Right cardiac atrium (tissue), 5 donors: ENCODE measurements at places on chromosomes 5 and 9.

GRCh38 chr9:22215521-22215920 lies 206.4 kb upstream of the CDKN2B start:
- DNase-seq, result no peak

DNA sequence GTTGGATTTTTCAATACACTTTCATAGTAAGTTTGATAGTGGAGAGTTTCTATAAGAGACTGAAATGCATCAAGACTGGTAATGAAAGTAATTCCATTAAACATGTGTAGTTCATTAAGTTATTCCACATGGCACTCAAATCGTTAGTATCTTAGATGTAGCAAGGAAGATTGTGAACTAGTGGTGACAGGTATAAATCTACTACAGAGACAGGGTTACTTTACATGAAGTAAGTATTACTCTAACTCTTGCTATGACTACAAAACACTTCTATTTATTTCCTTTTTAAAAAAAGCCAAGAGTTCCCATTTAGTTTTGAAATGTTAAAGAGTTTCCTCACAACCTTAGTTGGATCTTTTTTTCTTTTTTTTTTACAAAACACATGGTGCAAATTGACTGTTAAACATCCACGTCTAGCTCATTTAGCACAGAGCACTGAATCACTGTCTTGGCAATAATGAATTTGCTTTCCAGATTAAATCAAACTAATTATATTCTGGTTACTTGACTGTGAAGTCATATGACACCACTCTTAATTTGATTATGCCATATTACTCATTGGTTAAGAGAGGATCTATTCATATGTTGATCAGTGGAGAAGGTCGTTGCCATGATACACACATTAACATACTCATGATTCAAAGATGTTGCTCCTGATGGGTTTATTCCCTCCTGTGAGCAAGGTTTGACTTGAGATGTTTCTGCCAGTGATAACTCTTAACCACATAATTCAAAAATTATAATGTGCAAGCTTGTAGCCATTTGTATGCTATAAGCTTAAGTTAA lies 644.8 kb downstream of the EFNA5 start:
- DNase-seq, result no peak

GRCh38 chr5:41526699-41527098 lies 16.3 kb upstream of the PLCXD3 start:
- no peak for DNase-seq

DNA sequence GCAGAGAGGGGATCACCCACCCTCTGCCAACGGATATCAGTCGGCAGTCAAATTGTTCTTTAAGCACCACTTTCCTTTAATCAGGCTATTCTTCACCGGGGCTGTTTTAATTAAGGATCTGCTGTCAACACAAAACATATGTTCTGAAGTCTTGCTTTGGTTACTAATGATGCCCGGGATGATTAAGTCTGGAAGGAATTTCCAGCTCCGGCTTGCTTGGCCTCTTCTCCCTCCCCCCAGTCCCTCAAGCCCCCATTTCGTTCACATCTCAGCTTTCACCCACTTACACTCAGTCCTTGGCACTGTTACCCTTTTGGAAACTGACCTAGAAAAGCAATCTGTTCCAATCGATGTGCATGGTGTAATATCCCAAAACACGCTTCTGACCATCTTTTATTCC lies 74.7 kb downstream of the MSX2 start:
- no peak for DNase-seq

DNA sequence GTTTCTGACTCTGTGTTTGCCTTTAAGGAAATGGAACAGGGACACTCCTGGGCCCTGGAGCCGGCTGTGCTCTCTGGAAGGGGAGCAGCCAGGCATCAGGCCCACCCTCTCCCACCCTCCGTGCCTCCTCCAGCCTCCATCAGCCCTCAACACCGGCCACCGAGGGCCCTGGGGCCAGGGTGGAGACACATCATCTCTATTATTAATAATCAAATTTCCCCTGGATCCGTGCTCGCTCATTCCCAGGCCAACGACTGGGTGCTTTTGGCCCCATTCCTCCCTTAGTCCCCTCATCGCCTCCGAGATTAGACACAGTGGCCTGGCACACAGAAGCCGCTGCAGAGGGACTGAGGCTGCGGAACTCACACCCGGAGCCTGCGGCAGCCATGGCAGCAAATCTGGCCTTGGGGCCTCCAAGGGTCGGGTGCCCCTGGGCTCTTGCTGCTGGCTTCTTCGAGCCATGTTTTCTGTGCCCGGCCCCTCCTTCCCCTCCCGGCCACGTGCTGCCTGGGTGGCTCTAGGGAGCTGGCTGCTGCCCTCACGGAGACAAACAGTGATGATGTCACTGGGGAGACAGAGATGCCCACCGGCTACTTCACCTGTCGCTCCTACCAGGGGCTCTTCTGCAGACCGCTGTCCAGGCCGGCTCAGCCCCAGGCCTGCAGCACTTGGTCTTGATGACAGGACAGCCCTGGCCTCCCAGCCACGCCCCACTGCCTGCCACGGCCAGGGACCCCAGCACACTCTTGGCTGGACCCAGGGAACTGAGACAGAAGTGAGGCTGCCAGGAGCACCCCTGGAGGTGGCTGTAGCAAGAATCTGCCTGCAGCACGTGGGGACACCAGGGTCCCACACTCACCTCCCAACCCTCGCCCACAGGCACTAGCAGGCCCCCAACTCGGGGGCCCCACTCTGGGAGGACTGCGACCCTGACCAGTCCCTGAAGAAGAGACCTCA lies 76.6 kb upstream of the PPP1R26 start:
- DNase-seq, result peak; percentile 33

DNA sequence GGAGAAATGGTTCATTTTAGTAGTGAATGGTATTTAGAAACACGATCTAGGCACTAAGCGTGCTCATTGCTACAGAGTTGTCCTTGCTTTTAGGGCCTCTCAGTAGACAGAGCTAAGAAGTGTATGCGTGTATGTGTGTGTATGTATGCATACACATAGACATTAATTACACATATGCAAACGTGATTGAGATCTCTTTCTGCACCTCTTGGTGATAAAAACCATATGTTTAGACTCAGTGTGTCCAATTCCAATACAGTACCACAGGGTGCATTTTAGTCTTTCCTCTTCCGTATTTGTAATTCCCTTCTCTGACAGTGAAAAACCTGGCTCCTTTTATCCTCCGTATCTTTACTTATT lies 13.1 kb downstream of the TRIO start:
- no peak for DNase-seq

- DNase-seq, result no peak
Observed at GRCh38 chr9:89903141-89903475, 298.3 kb downstream of the GADD45G start.

- no peak for DNase-seq
Observed at GRCh38 chr9:129629251-129629820, 3.4 kb downstream of the NTMT1 start.

DNA sequence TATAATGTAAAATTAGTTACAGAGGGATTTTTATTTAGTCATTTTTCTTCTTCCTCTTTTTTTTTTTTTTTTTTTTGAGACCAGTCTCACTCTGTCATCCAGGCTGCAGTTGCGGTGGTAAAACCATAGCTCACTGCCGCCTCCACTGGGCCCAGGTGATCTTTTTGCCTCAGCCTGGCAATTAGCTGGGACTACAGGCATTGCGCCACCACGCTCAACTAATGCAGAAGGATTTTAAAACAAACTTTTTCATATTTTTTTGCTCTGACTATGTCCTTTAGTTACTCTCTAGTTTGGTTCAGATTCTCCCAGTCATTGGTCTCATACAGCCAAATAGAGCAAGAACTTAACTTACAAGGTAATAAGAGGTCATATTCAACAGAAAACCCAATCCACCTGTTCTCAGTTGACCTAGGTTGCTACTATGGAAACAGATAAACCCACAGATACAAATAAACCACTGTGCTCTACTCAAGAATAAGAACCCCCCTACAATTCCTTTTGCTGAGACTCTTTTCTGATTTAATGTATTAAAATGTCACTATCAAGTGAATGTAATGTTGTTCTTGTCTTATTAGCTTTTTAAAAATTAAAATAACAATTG lies 50.1 kb upstream of the TTC39B start:
- DNase-seq, result no peak

GRCh38 chr5:34494111-34494755 lies 161.9 kb upstream of the RAI14 start:
- DNase-seq, result no peak

- DNase-seq, result no peak
Observed at GRCh38 chr9:98886691-98887229, 56.9 kb upstream of the COL15A1 start.

DNA sequence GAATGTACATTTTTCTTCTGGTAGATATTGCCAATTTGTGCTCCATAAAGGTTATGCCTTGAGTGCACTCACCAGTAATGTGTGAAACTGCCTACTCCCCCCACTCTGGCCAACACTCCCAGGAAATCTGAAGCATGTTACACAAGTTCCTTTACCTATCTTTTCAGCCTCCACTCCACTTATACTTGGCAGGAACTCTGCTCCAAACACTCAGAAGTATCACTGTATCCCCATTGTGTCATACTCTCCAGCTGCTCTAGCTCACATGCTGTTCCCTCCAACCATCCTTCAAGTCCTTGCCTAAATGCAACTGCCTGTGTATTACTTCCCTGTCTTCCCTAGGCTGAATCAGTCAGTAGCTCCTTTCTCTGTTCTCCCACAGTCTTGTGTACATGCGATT lies 28.3 kb downstream of the POU4F3 start:
- no peak for DNase-seq

GRCh38 chr5:32802764-32803163 lies 91.6 kb downstream of the NPR3 start:
- no peak for DNase-seq

DNA sequence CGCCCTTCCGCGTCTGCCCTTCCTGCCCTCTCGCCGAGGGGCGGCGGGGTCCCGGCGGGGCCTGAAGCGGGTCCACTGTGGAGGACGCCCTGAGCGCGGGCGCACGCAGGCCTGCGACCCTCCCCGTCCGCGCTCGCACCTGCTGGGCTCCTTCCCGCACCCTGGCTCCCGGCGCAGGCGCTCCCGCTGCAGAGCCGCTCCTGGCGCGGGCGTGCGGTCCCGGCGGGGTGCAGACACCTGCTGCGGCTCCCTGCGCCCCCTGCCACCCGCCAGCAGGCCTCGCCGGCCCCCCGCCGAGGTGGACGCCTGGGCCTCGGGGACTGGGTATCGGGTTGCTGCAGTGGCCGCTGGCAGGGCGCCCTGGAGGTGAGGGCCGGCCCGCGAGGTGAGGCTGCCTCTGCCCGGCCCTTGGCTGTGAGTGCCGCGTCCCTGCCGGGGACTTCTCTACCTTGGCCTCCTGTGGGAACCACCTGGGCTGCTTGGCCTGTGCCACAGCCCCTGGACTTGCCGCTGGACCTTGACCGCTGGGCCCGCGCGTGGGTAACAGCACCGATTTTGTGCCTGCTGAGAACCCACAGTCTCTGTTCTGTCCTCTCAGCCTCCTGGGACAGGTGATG lies 627 bp downstream of the ARRDC1 start:
- peak; percentile 83 for DNase-seq

DNA sequence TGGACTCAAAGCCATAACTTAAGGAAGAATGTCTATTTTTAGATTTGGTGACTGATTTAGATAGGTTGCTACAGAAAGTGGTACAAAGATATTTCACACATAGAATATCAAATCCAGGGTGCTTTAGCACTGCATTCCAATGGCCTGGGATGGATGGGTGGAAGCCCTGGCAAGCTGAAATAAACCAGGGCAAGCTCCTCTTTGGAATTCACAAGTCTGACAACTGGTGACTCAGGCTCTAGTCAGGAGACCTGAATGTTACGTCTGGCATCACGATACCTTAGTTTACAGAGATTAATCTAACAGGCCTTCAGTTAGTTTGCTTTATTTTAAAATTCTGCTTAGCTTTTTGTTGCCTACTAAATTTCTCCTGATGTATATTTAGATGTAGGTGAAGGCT lies 144.0 kb downstream of the TMC1 start:
- DNase-seq, result no peak

GRCh38 chr5:167020418-167020817 lies 1271.0 kb upstream of the WWC1 start:
- DNase-seq, result no peak

- no peak for DNase-seq
Observed at GRCh38 chr5:132069561-132069960, 4.0 kb upstream of the CSF2 start.

- no peak for DNase-seq
Observed at GRCh38 chr5:108661024-108661423, 86.7 kb upstream of the FER start.

GRCh38 chr5:31937703-31938102 lies 236.4 kb downstream of the GOLPH3 start:
- DNase-seq, result no peak

DNA sequence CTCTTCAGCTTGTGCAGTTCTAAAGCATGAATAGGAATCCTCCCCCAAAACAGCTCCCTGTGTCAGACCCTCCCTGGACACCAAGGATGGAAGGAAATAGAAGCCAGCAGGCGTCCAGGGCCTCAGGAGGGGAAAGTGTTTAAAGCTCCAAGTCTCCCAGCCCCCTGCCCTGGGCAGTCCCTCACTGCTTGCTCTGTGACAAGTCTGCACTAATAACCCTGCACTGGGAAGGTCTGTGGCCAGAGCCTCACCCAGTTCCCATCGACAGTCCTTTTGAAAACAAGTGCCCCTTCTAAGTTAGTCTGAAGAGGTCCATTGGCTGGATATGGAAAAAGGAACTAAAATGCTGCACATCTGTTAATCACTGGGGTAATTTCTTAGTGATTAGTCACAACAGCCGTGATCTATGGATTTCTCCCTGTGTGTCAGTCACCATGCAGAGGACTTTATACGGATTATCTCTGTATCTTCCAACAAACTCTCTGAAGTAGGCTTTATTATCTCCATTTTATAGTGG lies 195.3 kb downstream of the FBXL7 start:
- DNase-seq, result no peak

DNA sequence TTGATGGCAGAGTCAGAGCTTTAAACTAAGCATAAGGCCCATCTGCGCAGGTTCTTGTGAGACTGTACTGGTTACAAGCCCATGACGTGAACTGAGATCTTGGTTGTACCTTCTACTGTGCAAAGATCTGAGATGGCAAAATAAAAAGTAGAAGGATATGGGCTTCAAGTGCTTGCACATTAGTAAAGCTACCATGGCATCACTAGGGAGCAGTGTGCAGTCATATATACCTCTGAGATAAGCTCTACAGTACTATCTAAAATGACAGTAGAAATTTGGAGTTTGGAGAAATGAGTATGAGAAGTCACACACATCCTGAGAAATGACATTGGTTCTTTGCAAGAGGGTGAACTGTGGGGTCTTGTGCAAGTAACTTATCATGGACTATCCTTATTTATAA lies 408.2 kb upstream of the PRR16 start:
- no peak for DNase-seq

- DNase-seq, result no peak
Observed at GRCh38 chr9:105251733-105252404, 7.4 kb downstream of the SLC44A1 start.

GRCh38 chr5:135047347-135047695 lies 13.3 kb upstream of the PITX1 start:
- no peak for DNase-seq

- no peak for DNase-seq
Observed at GRCh38 chr5:107388141-107388861, 282.4 kb downstream of the EFNA5 start.

- no peak for DNase-seq
Observed at GRCh38 chr5:142772446-142773293, 2.5 kb downstream of the ARHGAP26 start.
